ENCODE measurements at places on chromosomes 2 and 18.

DNA sequence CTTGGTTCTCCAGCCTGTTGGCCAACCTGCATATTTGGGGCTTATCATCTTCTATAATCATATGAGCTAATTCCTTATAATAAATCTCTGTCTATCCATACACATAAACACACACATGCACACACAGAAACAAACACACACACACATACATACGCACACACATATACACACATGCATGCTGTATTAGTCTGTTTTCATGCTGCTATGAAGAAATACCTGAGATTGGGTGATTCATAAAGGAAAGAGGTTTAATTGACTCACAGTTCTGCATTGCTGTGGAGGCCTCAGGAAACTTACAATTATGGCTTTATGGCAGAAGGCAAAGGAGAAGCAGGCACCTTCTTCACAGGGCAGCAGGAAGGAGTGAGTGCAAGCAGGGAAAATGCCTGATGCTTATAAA is 707.4 kb upstream of the CDH2 start:
- no peak for DNase-seq

DNA sequence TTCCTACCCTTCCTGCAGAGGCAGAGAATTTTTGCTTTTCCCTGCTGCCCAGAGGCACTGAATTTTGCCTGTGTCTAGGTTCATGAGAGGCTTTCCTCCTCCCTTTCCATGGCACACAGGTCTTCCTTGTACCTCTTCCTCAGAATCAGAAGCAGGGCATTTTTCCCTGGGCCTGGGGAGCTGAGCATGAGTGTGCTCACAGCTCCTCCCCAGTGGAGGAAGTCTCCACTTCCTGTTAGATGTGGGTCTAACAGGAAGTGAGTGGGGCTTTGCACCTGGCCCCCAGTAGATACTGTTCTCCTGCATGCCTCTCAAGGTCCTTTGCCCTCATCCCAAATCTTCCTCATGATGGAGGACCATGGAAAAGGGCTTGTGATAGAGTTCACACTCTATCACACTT is 297.2 kb upstream of the FIGN start:
- DNase-seq: no peak

DNA sequence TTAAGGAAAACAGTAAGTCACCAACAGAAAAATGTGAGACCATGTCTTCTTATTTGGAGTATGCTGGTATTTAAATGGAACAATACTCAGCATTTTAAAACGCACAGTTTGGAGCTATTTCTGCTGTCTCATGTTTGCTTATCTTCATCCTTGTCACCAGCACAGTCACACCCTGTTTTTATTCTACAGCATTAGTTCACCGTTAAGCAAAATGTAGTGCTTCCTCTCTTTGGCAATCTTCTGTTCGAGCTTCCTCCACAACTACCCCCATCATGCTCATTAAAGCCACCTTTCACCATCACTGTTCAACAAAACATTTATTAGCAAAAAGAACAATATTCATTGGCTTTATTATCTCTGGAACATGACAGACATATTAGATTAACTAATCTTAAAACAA is 64.0 kb downstream of the SLC40A1 start:
- no peak for DNase-seq

GRCh38 chr2:105771836-105772235 is 27.1 kb downstream of the NCK2 start:
- DNase-seq: no peak

GRCh38 chr2:49719241-49719640 is 564.9 kb upstream of the FSHR start:
- no peak for DNase-seq

DNA sequence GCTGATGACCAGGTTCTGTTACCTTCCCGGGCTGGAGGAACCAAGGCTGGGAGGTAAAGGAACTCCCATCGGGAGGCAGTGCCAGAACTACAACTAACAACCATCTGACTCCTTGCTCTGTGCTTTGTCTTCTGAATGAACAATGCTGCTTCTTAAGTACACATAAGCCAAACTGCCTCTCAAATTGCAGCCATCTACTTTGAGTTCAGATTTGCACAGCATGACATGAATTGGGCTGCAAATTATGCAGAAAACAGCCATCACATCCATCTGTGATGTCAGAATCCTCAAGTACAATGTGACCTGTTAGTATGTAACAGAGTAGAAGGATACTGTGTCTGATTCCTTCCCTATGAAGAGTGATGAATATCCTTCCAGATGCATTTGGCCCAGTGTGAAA is 290.6 kb downstream of the ZNF521 start:
- DNase-seq: no peak

DNA sequence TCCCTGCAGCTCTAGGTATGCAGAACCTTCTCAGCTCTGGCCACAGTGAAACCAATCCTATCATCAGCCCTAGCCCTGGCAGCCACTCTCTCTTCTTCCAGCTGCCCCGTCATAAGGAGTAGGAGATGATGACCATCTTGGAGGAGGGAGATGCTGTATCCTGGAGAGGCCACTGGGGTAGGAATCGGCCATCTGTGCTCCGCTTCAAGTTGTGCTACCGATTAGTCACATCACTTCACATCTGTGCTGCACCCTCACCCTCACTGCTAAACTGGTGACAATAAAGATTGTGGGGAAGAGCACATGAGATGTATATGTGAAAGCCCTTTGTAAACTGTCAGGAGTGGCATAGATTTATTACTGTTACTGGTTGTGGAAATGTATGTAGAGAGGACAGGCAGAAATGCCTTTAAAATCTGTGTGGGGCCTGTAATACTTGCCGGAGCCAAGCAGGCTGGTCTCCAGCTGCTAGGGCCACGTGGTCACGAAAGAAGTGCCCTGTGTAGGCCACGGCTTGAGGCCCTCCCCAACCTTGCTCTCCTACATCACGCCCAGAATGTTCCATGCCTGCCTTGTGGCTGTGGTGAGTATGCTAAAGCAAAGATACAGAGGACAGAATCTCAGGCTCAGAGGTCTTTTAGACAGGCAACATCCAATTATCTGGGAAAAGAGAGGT is 236.8 kb downstream of the CLIP4 start:
- no peak for DNase-seq

DNA sequence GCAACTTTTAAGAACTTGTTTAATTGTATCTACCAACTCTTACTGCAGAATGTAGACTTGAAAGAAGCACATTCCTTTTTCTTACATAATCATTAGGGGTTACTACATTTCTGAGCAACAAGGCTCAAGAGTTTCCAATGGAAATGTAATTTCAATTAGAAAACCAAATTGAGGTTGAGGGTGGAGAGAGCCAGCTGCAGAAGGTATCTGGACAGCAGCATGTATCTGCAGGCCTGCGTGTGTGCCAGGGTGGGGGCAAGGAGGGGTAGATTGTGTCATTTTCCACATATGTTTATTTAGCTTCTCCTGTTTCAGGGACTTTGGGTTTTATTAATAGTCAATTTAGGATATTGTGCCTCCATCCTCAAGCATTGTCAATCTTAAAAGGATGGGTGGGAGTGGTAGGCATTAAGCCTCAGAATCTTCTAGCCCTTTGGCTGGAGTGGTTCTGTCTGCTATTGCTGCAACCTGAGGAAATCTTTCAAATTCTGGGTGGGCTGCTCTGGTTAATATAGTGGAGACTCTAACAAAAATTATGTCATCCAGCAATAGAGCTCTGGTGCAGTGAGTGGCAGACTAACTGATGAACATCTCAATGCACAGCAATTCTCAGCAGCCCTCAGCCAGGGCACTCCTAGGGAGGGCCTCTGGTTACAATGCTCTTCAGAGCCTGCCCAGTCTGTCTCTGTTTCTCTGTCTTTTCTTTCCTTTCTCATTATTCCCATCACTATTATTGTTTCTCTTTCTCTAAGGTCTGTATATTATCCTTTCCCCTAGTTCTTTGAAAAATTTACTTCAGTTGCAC is 151.4 kb downstream of the RPIA start:
- DNase-seq: no peak

GRCh38 chr2:106160786-106161261 is 33.3 kb downstream of the UXS1 start:
- DNase-seq: no peak

DNA sequence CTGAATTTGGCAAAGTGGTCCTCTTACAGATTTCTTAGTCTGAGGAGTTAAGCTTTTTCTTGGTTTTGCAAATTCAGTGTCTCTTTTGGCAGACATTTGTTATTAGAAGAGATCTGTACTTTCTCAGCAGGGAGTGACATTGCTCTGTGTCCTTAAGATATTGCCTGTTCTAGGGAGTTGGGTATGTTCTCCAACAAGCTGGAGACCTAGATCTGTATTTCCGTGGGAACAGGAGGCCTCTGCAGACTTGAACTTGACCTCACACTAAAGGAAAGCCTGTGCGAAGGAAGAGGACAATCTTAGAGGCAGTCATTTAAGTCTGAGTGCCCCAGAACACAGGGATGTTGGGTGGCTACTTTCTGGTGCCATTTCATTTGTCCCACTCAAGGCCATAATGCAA is 107.0 kb upstream of the ATP8B1 start:
- no peak for DNase-seq

DNA sequence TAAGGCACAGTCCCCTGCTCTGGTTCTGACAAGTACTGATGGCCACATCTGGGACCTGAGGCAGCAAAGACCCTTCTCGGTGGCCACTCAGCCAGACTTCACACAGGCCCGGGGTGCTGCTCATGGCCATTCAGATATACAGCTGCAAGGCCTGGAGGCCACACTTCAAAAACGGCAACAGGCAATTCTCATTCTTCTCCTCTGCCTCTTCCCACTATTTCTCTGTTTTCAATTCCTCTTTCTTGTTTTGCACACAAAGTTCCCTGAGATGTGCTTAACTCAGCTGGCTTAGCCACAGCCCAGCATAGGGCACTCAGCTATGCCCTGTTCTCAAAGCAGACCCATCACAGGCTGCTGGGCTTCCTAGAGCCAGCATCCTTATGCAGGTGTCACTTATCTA is 29.9 kb downstream of the PTPN18 start:
- DNase-seq: no peak

- no peak for DNase-seq
These were observed 1167.5 kb upstream of the ACVR2A start for GRCh38 chr2:146677280-146677679.

GRCh38 chr18:48926420-48926857 is 24.3 kb downstream of the SMAD7 start:
- no peak for DNase-seq

DNA sequence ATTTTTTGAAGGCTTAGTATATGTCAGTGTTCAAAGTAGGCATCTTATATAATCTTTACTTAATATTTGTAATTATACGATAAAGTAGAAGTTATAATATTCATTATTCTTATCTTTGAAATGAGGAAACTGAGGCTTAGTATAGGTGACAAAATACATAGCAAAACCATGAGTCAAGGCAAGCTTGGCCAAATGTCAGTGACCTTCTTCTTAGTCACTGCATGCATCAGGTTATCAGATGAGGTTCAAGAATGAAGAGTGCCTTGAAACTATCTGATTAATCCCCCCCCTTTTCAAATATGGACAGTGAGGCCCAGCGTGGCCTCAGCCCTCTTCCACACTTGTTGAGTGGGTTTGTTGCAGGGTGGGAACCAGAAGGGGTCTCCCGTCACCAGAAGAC is 59.3 kb downstream of the PMAIP1 start:
- no peak for DNase-seq

DNA sequence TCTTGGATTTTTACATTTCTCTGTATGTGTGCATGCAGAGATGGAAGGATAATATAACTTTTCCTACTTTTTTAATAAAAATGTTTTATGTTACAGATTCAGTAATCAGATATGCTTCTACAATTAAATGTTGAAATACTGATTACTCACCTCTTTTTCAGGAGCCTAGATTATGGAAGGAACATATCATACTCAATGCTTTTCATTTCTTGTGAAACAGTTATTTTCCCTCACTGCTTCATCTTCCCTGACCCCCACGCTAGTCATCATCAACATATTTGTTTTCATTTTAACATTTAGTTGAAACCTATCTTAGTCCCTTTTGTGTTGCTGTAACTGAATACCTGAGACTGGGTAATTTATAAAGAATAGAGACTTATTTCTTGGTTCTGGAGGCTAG is 190.7 kb downstream of the WDR7 start:
- DNase-seq: no peak

GRCh38 chr2:206802654-206803514 is 37.5 kb downstream of the FASTKD2 start:
- DNase-seq: no peak

GRCh38 chr2:189512879-189513278 is 67.7 kb downstream of the SLC40A1 start:
- DNase-seq: no peak

DNA sequence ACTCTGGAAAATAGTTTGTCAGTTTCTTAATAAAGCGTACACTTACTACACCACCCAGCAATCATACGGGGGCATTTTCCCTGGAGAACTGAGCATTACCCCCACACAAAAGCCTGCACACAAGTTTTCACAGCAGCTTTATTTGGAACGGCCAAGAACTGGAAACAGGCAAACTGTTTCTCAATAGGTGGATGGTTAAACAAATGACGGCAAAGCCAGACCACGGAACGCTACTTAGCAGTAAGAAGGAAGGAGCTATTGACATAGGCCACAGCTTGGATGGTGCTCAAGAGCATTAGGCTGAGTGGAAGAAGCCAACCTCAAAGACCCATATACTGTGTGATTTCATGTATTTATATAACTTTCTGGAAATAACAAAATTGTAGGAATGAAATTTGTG is 9.0 kb downstream of the MALL start:
- DNase-seq: no peak

DNA sequence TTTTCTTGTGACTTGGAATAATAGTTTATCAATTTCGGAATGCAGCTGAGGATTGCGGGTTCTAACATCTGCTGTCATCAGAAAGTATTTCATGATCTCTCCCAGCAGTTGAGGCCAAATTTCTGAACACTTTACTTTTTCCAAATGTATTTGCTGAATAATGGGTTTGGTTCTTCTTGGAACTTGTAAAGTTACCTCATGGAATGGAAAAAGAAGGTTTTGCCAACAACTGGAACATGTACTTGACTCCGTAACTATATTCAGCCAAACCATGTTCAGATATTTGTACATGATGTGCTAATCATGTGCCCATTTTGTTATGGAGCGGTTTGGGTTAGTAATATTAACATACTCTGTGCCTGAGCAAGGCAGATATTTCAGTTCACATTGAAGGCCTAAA is 119.6 kb downstream of the LCLAT1 start:
- no peak for DNase-seq

DNA sequence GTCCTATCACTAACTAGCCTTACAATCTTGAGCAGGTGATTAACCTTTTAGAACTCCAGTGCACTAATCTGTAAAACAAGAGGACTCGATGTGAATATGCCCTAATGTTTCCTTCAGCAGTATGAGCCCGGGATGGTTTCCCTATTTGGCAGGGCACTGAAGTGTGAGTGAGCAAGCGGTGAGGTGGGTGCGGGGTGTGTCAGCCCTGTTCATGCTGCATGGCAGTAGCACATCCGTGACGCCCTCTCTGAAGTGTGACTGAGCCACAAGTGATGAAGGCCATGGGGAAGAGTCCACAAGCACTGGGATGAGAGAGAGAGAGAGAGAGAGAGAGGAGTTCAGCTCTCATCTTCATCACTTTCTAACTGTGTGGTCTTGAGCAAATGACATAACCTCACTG is 168.7 kb downstream of the SETBP1 start:
- no peak for DNase-seq

GRCh38 chr2:219551441-219552381 is 7.9 kb downstream of the TMEM198 start:
- no peak for DNase-seq

GRCh38 chr2:50133766-50134165 is 898.2 kb downstream of the NRXN1 start:
- no peak for DNase-seq

GRCh38 chr18:47381975-47382570 is 130.6 kb upstream of the SKOR2 start:
- no peak for DNase-seq

Measured in activated CD4-positive, alpha-beta T cell treated with anti-CD3 and anti-CD28 coated beads for 1 hour (primary cell).